ENCODE measurements at places on chromosomes 3 and 15.

DNA sequence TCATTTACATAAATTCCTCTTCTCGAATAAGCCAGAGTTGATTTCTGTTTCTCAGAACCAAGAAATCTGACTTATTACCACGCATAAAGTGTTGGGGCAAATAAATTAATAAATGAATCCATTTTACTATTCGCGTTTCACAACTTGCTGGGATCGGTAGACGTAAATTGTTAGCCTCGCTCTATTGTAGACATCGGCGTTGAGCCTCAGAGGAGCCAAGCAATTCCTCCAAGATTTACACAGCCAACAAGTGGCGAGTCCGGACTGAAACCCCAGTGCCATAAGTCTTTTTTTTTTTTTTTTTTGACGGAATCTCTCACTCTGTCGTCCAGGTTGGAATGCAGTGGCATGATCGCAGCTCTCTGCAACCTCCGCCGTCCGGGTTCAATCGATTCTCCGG lies 8.9 kb downstream of the KLHL6 start:
- no peak for DNase-seq

GRCh38 chr3:108388136-108389132 lies 92.1 kb downstream of the HHLA2 start:
- DNase-seq = no peak

DNA sequence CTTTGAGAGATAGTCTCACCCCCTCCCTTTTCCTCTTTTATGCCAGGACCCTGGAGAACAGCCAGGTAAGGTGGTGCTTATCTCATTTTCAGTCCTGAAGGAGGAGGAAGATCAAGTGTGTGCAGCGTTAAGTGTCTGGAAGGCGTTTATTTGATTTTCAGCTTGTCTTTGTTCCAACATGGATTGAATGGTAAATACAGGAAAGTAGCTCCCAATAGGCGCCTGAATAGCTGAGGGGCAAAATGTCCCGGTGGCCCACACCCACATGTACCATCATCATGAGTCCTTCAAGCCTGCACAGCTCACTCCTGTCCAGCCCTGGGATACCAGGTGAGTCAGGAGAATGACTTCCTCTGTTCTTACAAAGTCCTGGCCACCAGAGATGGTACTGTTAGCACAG lies 73.5 kb downstream of the CEMIP start:
- no peak for DNase-seq

DNA sequence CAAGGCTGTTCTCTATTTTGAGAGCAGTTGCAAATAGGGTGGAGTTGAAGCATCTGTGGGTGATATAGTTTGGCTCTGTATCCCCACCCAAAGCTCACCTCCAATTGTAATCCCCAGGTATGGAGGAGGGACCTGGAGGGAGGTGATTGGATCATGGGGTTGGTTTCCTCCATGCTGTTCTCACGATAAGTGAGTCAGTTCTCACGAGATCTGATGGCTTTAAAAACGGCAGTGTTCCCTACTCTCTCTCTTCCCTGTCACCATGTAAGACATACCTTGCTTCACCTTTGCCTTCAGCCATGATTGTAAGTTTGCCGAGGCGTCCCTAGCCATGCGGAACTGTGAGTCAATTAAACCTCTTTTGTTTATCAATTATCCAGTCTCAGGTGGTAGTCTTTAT lies 21.0 kb downstream of the CHST2 start:
- no peak for DNase-seq

DNA sequence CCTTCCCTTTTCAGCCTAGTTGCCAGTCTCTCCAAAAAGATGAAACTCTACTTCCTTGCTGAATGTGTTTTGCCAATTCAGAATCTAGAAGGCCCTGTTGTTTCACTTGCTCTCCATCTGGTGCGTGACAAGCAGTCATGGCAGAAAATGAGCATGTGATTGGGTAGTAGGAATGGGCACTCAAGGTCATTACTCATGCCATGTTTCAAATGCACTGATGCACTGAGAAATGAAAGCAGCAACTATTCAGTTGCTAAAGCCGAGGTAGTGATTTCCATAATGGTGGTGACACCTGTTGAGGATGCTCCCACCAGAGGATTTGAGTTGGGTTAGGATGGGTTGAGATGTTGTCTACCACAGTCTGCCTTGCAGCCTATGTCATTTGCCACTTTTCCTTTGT lies 12.7 kb downstream of the ZBTB38 start:
- DNase-seq = no peak

DNA sequence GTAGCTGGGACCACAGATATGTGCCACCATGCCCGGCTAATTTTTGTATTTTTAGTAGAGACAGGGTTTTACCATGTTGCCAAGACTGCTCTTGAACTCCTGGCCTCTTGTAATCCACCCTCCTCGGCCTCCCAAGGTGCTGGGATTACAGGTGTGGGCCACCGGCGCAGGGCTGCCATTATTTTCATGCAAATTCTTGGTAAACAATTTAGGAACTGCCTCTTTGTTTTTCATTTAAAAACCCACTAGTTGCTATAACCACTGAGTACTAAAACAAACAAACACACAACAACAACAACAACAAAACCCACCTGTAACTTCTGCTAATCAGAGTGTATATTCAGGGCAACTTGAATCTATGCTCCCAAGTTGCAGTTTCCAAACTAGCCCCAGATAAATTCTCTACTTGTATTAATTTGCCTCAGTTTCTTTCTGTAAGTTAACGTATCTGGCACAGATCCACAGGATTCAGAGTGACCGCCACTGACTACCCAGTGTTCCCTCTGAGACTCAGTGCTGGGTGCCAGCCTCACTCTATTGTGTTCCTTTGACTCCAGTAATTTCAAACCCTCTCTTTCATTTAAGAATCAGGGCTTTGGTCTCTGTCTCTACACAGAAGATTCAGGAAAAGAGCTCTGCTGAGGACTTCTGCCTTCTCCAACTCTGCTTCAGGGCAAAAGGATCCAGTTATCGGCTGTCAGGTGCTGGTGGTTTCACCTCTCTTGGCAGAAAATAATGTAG lies 18.6 kb upstream of the ZNF710 start:
- DNase-seq = no peak

GRCh38 chr15:29693225-29693624 lies 129.0 kb downstream of the TJP1 start:
- no peak for DNase-seq

DNA sequence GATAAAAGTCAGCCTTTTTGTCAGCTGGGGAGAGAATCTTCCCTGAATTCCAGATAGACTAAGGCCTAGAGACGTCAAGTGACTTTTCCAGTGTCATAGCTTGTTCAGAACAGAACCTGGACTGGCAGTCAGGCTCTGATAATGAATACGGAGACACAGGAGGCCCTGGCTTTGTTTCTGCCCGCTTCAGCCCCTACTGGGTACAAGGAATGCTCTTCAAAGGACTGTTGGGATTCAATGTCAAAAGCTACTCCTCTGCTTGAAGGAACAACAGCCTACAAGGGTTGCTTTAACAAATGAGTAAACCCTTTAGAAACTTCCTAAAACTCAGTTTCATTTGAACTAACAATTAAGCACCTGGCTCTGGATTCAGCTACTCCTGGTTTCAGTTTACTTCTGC lies 412.3 kb downstream of the OXSM start:
- no peak for DNase-seq

GRCh38 chr15:100588638-100589242 lies 13.2 kb downstream of the LINS1 start:
- DNase-seq = no peak

GRCh38 chr3:134650431-134651346 lies at the start of gene KY:
TSS of gene KY (minus strand) at chr3:134651022. CDS start at chr3:134650960, 62 bp downstream.
- no peak for DNase-seq

DNA sequence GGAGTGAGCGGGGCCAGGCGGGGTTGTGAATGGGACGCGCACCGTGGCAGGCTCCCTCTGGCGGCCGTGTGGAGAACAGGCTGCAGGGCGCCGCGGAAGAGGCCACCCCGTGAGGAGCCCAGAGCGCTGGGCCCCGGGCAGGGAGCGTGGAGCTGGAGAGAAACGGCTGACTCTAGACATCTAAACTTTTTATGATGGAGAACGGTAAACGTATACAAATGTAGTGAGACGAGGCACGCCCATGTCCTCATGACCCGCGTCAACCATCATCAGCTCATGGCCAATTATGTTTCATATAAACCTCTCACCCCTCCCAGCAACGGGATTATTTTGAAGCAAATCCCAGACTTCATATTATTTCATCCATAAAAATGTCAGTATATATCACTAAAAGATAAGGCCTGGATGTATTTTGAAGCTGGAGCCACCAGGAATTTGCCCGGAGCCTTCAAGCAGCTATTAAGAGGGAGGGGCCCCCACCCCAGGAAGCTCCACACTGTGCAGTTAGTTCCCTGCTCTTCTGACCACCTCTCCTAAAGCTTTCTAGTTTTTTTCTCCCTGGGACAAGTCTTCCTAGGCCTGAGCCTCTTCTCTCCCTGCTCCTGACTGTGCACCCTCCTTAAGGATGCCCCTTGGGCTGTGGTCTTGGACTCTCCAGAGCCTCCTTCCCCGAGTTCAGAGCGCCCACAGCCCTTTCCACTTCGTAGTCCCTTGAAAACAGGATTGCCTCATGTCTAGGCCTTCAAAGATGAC lies 149.5 kb downstream of the SMAD6 start:
- peak; percentile 64 for DNase-seq

GRCh38 chr15:67509918-67510317 lies 11.0 kb upstream of the C15orf61 start:
- DNase-seq = no peak

GRCh38 chr3:113495035-113495434 lies 19.9 kb downstream of the SPICE1 start:
- no peak for DNase-seq

DNA sequence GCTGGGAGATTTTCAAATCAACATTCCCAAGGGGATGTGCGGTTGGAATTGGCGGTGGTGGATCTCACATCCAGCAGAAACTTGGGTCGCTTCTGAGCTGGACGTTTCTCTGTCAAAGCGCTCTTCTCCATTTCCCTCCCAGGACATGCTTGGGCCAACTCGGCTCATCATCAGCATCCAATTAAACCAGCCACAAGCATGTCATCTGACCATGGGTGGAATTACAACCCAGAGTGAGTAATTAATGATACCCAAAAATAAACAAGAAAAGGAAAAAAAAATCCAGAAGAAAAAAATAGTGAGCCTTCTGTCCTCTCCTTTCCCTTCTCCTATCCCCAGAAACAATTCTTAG lies 111.2 kb downstream of the XXYLT1 start:
- no peak for DNase-seq

DNA sequence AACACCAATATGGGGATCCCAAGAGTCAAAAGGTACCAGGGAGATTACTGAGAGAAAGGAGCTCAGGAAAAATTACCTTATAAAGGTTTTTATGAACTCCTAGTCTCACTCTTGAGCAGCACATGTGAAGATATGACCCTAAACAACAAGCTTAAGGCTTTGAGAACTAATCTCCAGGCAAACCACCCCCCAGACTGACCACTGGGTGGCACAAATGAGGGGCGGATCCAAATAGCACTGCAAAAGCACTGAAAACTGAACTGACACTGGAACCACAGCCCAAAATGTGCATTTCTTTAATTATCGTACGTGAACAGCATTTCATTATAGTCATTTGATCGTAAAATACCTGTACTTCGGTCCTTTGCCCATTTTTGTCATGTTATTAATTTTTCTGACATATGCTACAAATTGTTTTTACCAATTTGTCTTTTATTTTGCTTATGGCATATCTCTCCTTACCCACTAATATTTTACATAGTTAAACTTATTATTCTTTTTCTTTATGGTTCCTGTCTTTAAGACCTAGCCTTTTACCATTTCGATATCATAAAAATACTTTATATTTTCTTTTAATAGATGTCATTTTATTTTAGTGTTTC lies 31.5 kb upstream of the TFDP2 start:
- no peak for DNase-seq

- no peak for DNase-seq
These were observed 60.9 kb upstream of the NMNAT3 start for GRCh38 chr3:139738697-139739096.
